ENCODE measurements at places on chromosomes 1 and 21.

DNA sequence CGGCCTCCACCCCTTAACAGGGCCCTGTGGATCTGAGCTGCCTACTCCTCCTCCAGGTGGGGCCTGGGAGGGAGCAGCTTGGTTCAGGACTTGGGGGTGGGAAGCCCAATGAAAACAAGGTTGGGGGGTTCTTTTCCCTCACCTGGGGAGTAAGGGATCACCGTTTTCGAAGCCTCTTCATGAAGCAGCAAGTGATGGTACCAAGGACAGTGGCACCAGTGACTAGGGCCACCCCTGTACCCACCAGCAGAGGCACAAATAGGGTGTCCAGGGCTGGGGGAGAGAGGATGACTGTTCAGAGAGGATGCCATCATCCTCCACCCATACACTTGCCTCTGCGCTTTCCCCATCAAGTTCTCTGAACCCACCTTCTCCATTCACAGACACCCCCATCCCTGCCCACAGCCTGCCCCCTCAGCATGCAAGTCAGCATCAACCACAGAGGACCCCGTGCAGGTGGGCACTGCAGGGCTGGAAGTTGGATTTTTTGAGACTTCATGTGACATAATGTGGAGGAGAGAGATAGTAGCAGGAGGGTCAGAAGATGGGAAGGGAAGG, 6.7 kb downstream of the IGSF8 start:
- no peak overlapping the region for H3K27ac ChIP-seq
- peaks cover 46% of the 10 kb centered on the region for H3K36me3 ChIP-seq
- H3K27me3 ChIP-seq: no peaks in the 10 kb centered on the region

DNA sequence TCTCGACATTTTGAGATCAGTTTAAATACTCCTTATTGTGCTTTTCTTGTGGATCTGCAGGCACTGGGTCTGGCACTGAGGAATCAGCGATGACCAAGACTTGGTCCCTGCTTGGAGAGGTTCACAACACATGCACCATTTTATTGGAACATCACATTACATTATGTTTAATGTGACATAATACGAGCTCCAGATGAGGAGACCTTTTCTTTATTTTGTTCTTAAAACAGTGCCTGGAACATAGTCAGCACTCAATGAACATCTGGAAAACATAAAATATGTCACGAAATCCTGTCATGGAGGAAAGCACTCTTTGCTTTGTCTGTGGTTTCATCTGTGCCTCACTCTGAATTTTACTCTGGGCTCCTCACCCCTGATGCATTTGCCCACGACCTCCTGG, 110.7 kb downstream of the ST6GALNAC3 start:
- no peaks in the 10 kb centered on the region for H3K4me1 ChIP-seq
- no peak overlapping the region for H3K4me3 ChIP-seq
- no peak overlapping the region for H3K27ac ChIP-seq
- no peaks in the 10 kb centered on the region for H3K36me3 ChIP-seq
- H3K27me3 ChIP-seq: no peaks in the 10 kb centered on the region

- peaks cover 6% of the 10 kb centered on the region for H3K4me1 ChIP-seq
- no peaks in the 10 kb centered on the region for H3K36me3 ChIP-seq
- H3K27me3 ChIP-seq: no peaks in the 10 kb centered on the region
- DNase-seq: no peak
Measured at GRCh38 chr1:169085911-169086310, 20.6 kb upstream of the ATP1B1 start.

DNA sequence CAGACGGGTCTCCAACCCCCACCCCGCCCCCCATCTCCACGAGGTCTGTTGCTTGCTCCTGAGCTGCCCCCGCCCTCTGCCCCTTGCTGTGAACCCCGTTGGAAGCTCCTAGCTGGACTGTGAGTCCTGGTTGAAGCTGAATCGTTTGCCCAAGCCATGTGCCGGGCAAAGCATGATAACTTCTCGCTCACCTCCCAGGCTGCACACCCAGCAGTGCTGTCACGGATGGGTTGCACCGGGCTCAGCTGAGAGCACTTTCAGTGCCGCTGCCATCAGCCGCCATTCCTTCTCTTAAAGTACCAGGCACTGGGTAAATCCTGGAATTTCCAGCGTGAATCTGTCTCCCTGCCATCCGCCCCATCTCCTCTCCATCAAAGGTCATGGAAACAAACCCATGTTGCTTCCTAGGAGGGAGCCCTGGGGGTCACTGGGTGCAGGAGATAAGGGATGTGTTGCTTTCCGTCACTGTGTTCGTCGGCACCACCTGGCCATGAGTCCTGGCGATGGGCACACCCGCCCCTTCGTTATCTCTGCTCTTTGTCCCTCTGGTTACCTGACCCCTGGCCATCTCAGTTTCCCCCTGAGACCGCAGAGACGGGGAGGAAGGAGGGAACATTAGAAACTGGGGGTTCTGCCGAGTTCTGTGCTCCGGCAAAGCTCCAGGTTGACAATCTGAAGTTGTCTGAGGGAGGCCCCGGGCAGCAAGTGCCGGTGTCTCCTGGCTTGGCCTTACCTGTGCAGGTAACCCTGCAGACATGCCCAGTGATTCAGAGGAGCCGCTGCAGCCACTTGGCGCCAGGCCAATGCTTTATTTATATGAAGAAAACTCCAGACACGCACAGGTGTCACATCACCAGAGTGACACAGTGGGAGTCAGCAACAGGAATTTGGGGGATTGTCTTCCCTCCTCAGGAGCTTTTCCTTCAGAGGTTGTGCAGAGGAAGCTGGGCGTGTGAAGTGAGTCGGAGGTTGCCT, 2.7 kb downstream of the PDE9A start:
- no peaks in the 10 kb centered on the region for H3K36me3 ChIP-seq
- no peak overlapping the region for H3K4me3 ChIP-seq
- peaks cover 29% of the 10 kb centered on the region for H3K4me1 ChIP-seq
- no peak for DNase-seq
- no peak overlapping the region for H3K27ac ChIP-seq
- H3K27me3 ChIP-seq: no peaks in the 10 kb centered on the region

- H3K4me3 ChIP-seq: no peak overlapping the region
- no peaks in the 10 kb centered on the region for H3K27me3 ChIP-seq
- H3K4me1 ChIP-seq: no peaks in the 10 kb centered on the region
- no peak for DNase-seq
- peaks cover 8% of the 10 kb centered on the region for H3K36me3 ChIP-seq
Measured at GRCh38 chr21:33300701-33301631, 23.8 kb upstream of the IFNAR1 start.

- no peak overlapping the region for H3K27ac ChIP-seq
- DNase-seq: no peak
- H3K4me3 ChIP-seq: no peak overlapping the region
- H3K27me3 ChIP-seq: no peaks in the 10 kb centered on the region
- no peaks in the 10 kb centered on the region for H3K4me1 ChIP-seq
Measured at GRCh38 chr1:17861685-17862084, 106.6 kb downstream of the ACTL8 start.

GRCh38 chr1:173418107-173418985, 58.8 kb upstream of the PRDX6 start:
- H3K4me1 ChIP-seq: no peaks in the 10 kb centered on the region
- no peak for DNase-seq
- H3K36me3 ChIP-seq: no peaks in the 10 kb centered on the region
- H3K4me3 ChIP-seq: no peak overlapping the region
- H3K27ac ChIP-seq: no peak overlapping the region

DNA sequence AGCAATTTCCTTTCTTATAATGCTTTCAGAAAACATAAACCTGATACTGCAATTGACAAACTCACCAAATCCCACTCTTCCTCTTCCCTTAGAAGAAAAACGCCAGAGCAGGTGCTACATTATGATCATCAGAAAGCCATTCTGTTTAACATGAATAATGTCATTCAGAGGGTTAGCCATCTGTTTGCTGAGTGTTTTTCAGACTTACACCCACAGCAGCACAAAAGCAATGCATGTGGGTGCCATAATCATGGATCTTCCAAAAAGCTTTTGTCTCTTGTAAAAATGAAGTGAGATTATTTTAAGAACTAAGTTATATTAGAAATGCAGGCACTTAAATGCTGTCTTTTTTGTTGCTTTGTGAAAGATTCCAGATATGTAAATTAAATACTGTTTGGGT, 204.6 kb upstream of the TMPRSS15 start:
- H3K36me3 ChIP-seq: no peaks in the 10 kb centered on the region
- H3K27ac ChIP-seq: no peak overlapping the region
- H3K4me1 ChIP-seq: no peaks in the 10 kb centered on the region
- H3K4me3 ChIP-seq: no peak overlapping the region

DNA sequence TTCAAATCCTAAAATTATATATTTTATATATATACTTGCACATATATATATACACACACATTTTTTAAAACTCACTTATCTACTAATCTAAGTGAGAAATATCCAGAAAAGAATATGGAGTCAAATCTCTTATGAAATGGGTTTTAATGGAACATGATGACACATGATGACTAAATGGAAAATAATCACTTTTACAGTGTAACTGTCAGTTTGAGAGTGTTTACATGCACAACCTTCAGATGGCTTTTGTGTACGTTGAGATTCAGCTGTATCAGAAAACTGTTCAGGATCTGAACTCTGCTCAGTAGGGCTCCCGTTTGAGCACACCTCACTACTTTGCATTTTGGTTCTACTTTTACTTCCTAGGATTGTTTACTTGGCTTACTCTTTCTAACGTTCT, 189.8 kb downstream of the DNAH14 start:
- no peaks in the 10 kb centered on the region for H3K4me1 ChIP-seq
- no peak overlapping the region for H3K27ac ChIP-seq
- no peak overlapping the region for H3K4me3 ChIP-seq

GRCh38 chr21:37193006-37193405, 74.1 kb downstream of the VPS26C start:
- no peaks in the 10 kb centered on the region for H3K27me3 ChIP-seq
- H3K36me3 ChIP-seq: peaks cover 87% of the 10 kb centered on the region
- DNase-seq: no peak
- no peak overlapping the region for H3K27ac ChIP-seq
- no peak overlapping the region for H3K4me3 ChIP-seq

DNA sequence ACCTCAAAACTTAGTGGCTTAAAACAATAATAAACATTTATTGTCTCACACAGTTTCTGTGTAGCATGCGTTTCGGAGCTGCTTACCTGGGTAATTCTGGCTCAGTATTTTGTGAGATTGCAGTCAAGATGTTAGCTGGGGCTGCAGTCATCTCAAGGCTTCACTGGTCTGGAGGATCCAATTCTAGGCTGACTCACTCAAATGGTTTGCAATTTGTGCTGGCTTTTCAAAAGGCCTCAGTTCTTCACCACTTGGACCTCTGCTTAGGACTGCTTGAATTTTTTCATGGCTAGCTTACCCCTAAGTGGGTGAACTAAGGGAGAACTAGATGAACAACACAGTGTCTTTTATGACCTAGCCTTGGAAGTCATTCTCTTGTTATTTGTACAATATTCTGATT, 21.0 kb downstream of the XPR1 start:
- no peaks in the 10 kb centered on the region for H3K36me3 ChIP-seq
- no peaks in the 10 kb centered on the region for H3K27me3 ChIP-seq
- no peak overlapping the region for H3K4me3 ChIP-seq
- no peak for DNase-seq

- no peak overlapping the region for H3K4me3 ChIP-seq
- no peaks in the 10 kb centered on the region for H3K36me3 ChIP-seq
- H3K27me3 ChIP-seq: no peaks in the 10 kb centered on the region
- peaks cover 19% of the 10 kb centered on the region for H3K4me1 ChIP-seq
- H3K27ac ChIP-seq: no peak overlapping the region
- no peak for DNase-seq
Measured at GRCh38 chr1:178145605-178146004, 51.7 kb downstream of the RASAL2 start.

DNA sequence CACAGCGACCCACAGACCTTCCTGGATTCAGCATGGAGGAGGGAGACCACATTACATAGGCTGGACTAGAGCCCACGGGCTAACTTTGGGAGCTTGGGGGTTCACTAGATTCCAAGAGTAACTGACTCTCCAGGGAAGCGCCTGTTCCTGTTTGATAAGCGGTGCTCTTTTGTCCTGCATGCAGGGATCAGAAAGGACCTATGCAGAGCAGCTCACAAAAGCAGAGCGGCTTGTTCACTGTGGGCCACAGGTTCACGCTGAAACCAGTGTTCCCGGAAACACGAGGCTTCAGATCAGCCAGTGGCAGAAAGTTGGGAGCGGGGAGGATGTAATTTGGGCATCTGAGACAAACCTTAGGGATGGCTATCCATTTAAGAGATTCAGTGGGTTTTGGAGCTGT, 403.9 kb downstream of the PCP4 start:
- H3K4me3 ChIP-seq: no peak overlapping the region
- no peak overlapping the region for H3K27ac ChIP-seq
- H3K4me1 ChIP-seq: no peaks in the 10 kb centered on the region

DNA sequence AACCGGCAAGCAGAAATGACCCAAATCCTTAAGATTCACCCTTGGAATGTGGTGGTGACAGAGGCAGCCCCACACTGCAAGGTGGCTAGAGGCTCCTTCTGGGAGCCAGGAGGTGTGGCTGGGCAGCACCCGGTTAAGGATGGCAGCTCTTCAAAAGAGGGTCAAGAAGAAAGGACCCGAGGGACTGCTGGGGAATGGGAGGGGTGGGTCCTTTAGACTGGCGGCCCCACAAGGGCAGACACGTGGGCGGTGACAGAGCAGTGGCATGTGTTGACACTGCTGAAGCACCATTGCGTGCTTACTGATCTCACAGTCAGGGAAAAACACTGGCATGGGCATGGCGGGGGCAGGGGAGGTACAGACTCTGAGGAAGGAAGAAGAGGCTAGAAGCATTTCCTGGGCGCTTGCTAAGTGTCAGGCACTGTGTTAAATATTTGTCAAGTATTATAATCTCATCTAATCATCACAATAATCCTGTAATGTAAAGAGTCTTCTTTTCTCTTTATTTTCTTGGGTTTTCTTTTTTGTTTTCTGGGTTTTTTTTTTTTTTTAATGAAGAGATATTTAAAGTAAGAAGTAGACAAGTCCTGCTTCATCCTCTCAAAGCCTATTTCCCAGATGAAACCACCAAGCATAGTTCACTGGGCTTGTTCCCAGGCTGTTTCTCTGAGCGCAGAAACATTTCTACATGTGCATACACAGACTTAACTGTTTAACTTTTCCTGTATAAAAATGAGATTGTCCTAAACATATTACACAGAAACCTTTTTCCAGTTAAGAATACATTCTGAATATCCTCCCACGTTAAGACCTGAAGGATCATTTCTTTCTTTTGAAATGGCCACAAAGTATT, 165.8 kb upstream of the EDN2 start:
- H3K4me1 ChIP-seq: peaks cover 4% of the 10 kb centered on the region
- no peak overlapping the region for H3K27ac ChIP-seq
- peak; percentile 32 for DNase-seq
- H3K36me3 ChIP-seq: no peaks in the 10 kb centered on the region

DNA sequence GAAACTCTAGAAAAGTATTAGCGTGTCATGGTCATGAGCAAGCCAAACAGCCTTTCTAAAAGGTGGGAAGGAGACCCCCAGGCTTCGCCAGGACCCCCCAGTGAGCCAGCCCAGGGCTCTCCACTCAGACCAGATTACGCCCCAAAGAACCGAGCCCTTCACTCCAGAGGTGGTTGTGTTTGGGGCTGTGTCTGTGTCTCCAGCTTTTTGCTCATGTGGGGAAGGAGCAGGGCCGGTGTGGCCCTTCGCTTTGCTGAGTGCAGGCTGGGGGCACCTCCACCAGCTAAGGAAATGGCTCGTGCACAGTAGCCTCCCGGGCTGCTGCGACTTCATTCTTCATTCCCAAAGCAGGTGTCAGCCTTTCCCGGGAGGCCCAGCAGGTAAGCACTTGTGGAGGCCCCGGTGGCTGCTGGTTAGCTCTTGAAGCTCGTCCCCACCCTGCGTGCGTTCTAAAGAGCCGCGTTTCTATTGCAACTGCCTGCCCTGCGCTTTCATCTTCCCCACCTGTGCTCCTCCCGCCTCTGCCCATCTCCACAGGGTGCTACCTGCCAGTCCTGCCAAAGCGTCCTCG, 531 bp downstream of the TSPEAR start:
- H3K36me3 ChIP-seq: no peaks in the 10 kb centered on the region
- peaks cover 13% of the 10 kb centered on the region for H3K4me1 ChIP-seq
- no peak for DNase-seq
- no peak overlapping the region for H3K4me3 ChIP-seq
- no peaks in the 10 kb centered on the region for H3K27me3 ChIP-seq
